NCI-H526 treated with DMSO at 0.1 percent for 48 hours (cell line): ENCODE measurements at places on chromosomes 13 and 19.

- no peak for DNase-seq
Measured at GRCh38 chr19:47370045-47370611, 21.0 kb downstream of the DHX34 start.

- DNase-seq, result no peak
Measured at GRCh38 chr19:41696402-41697197, 8.5 kb upstream of the CEACAM7 start.

DNA sequence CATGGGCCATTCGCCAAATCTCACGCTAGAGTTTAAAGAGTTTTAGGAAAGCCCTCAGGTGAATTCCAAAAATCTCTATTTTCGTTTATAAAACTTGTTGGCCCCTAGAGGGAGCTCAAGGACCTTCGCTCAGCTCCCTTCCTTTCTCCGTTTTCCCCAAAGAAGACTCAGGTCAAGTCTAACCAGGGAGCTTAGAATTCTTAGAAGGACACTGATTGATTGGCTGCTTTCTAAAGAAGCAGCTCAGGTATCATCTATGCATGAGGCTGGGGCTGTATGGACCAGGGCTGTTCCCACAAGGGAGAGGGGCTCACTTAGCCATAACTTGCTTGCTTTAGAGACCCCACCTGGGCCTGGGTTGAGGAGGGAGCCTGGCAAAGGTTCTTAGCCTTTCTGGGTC is 20.5 kb downstream of the DZIP1 start:
- peak; percentile 22 for DNase-seq

GRCh38 chr19:13382633-13382938 is 123.7 kb downstream of the CACNA1A start:
- DNase-seq, result no peak
